ENCODE measurements at places on chromosomes 13 and 19. TPM values are rescaled to one million over a fixed set of nuclear protein-coding genes. Genes with fewer than 3 reads are reported as not detected.
A peak's percentile ranks its signal among the peaks of the same experiment; 100 is the strongest.

MAMSTR gene
- 98.5 TPM for polyA plus RNA-seq

DNA sequence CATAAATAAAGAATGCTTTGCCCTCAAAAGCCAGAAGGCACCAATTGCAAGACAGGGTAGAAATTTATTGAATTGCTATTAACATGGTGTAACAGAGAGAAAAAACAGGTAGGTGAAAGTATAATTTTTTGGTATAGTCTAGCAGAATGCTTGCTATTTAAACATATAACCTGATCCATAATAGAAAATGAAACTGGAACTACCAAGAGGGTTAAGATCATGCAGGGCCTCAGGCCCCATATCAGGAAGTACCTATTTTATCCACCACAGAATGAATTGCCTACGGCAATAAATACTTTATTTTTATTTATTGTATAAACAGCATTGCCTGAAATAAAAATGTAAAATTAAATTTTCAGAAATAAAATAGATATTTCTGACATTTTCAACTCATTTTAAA lies 159.5 kb downstream of the PRR20E start:
- no peak for DNase-seq

GRCh38 chr13:40682449-40683240 lies 16.2 kb upstream of the FOXO1 start:
- no peak for DNase-seq

DNA sequence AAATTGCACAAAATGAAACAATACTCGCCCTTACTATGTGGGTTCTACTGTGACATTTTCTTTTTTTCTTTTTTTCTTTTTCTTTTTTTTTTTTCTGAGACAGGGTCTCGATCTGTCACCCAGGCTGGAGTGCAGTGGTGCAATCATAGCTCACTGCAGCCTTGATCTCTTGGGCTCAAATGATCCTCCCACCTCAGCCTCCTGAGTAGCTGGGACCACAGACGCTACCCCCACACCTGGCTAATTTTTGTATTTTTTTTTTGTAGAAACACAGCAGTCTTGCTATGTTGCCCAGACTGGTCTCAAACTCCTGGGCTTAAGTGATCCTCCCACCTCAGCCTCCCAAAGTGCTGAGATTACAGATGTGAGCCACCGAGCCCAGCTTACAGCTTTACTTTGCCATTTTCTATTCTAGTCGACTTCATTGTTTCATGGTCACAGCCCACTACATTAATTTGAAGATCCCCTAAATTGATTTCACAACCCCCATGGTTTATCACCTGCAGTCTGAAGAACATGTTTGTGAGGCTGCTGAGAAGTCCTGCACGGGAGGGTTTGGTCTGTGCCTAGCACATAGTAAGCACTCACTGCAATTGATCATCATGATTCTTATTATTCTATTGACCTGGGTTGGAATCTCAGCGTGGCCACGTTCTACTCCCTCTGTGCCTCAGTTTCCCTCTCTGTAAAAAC lies 3.8 kb downstream of the BCL3 start:
- DNase-seq: no peak

CYP2F1 gene
- not detected for polyA plus RNA-seq

GRCh38 chr19:1259876-1260748 lies 9.0 kb upstream of the CIRBP start:
- no peak for DNase-seq

DHDH gene
- polyA plus RNA-seq: 0.21 TPM

GRCh38 chr19:29636553-29637360 lies 28.5 kb upstream of the PLEKHF1 start:
- peak; percentile 20 for DNase-seq

DNA sequence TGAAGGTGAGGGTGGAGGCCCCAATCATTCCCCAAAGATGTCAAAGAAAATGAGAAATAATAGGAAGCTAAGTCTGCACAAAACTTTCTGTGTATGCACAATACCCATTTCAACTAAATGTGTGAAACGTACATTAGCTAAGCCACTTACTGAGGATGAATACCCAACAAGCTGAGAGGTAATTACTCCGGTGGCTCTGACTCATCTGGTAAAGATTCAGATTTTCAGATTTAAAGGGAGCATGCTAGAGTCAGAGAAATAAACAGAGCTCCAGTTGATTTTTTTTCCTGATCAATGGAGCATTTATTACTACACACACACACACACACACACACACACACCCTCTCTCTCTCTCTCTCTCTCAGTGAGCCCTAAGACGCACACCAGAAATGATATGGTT lies 194.8 kb upstream of the ARGLU1 start:
- DNase-seq: no peak

DNA sequence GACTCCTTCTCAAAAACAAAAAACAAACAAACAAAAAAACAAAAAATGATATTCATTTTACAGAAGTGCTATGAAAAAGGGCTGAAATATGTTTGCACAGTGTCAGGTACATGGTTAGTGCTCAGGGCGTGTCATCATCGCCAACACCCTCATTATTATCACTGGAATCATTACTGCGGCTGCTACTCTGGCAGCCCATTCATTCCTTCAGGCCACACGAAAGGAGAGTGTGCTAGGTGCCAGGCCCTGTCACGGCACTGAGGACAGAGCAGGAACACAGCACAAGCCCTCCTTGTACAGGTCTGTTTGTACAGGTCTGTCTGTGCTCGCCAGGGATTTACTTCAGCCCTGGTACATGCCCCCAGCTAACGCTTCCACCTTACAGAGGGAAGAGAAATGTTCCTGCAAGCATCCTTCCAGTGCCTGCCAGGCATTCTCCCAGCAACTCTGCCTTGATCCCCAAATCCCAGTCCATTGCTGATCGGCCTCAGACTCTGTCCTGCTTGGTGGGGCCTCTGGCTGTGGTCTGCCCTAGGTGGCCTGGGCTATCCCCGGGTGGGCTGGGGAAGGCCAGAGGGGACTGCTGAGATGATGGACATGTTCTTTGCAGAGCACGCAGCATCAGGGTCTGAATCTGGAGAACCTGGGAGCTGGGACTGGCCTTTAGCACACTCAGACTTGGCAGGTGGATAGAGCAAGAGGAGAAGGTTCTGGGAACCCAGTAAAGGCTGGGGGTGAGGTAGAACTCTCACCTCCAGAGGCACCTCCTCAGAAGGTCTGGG lies 210.7 kb downstream of the URI1 start:
- no peak for DNase-seq

Data from muscle of arm (tissue), 14 donors.